ENCODE measurements at places on chromosomes 16 and 17.
A peak's percentile ranks its signal among the peaks of the same experiment; 100 is the strongest.

DNA sequence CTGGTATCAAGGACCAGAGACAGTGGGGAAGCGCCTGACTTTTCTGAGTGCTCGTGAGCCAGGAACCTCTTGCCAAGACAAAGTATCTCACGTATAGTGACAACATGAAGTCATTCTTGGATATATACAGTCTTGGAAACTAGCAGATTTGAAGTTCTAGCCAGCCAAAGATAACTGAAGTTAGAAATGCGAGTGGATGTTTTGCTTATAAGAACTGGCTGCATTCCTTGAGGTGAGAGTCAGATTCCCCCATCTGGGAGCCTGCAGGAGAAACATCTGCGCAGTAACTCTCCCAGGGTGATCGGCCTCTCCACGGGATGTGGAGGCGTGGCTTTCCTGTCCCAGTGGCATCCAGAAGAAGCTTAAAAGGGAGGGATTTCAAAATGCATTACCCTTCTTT lies 89.8 kb downstream of the SHISA6 start:
- no peak for DNase-seq

DNA sequence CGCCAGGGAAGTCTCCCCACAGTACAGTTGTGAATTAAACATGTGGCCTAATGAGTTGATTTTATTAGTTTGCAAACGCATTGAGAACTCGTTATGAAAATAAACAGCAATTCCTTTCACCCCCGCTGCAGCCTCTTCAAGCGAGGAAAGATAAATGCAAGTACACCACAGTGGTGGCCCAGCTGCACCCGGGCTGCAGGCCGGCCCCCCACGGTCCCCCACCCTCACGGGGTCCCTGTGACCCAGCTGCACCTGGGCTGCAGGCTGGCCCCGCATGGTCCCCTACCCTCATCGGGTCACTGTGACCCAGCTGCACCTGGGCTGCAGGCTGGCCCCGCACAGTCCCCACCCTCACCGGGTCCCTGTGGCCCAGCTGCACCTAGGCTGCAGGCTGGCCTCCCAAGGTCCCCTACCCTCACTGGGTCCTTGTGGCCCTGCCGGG lies 32.2 kb downstream of the SDK2 start:
- DNase-seq: no peak

DNA sequence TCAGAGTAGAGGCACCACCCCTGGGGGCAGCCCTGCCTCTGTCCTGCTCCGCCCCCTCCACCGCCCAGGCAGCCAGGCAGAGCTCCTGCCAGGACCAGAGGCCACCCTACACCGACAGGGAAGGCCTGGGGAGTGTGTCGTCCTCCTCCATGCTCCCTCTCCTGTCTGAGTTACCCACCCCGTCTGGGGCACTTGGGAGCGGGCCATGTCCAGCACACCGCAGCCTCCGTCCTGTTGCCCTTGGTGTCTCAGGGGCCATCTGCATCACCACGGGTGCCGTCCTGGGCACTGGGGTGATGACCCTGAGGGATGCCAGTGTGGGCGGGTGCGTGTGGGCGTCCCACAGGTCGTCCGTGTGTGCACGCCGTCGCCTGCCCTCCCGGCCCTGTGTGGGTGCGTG lies 65.3 kb upstream of the ZNF750 start:
- no peak for DNase-seq

DNA sequence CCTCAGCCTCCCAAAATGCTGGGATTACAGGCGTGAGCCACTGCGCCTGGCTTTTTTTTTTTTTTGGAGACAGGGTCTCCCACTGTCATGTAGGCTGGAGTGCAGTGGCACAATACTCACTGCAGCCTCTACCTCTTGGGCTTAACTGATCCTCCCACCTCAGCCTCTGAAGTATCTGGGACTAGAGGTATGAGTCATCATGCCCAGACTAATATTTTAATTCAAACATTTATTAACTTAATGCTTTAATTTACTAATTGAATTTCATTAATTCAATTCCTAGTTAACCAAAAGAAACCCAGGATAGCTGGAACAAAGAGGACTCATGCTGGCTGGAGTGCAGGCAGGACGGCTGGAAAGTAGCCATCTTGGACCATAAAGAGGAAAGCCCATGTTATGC lies 14.0 kb upstream of the KPNB1 start:
- DNase-seq: no peak

DNA sequence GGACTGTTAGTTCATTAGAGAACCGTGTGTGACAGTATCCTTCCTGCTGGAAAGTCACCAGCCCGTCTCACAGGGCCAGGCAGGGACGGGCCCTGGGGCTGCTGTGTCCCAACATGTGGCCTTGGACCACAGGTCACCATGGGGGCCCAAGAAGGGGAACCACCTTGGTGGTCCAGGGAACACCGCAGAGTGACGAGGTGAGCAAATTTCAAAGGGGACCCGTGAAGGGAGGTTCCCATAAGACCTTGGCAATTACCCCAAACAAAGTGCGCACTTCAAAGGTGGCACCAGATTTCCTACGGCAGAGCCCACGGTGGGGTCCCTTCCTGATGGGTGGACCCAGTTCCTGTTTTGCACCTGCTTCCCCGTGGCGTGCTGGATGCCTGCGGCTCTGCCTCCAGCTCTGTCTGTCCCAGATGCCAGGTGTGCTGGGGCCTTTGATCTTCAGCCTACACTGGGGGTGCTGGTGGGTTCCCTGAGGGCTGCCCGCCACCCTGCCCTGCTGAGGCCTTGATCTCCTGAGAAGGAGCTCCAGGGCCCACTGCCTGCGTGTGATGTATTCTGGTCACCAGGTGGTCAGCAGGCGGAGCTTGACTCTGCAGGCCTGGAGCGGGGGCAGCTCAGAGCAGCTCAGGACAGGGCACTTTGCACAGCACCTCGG lies 27.0 kb downstream of the SLC7A5 start:
- no peak for DNase-seq

GRCh38 chr17:81578038-81578441 lies 25.9 kb upstream of the FAAP100 start:
- DNase-seq: no peak

GRCh38 chr17:67995570-67996263 lies 552 bp downstream of the C17orf58 start:
- peak; percentile 25 for DNase-seq

DNA sequence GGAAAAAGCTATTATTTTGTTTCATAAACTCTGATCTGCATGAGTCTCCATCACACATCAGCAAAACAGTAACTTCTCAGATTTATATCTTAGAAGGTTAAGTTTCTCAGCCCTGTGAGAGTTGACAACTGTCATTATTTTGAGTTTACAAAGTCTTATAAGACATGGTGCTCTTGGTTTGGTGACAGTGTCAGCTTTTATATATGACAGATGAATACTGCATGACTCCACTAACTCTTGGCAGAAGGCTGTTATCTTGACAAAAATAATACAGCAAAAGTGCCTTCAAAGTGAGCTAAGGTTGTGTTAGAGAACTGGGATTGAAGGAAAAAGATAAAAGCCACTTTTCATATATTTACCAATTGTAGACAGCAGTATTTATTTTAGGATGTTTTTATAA lies 528.4 kb upstream of the SOX9 start:
- no peak for DNase-seq

- no peak for DNase-seq
These were observed 672.4 kb downstream of the CDH11 start for GRCh38 chr16:64449506-64449905.

GRCh38 chr17:31740611-31741082 lies 118.4 kb downstream of the COPRS start:
- DNase-seq: no peak

GRCh38 chr16:76114681-76115080 lies 162.5 kb upstream of the CNTNAP4 start:
- DNase-seq: peak; percentile 14

- no peak for DNase-seq
These were observed 1.6 kb downstream of the CA10 start for GRCh38 chr17:52156576-52157570.

DNA sequence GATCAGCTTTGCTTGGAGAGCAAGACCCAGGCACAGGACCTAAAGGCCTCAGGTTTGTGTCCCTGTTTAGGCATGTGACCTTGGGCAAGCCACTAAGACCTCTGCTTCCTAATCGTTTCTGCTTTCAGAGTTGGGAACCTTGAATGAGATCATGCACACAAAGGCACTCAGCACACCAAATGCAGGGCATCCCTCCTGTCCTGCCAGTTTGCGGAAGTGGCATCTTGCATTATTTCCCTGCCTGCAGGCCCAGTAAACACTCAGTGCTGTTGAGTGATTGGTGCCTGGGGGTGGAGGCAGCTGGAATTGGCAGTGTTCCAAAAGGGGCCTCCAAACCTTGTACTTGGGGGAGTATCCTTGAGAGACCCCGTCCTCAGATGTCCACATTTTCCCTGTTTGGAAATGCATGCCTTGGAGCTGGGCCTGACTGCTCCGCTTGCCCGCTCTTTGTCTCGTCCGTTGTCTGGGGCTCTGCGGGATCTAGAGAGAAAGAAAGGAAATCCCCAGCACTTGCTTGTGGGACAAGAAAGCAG lies 28.7 kb downstream of the MRM1 start:
- no peak for DNase-seq

GRCh38 chr16:21302454-21302853 lies 24.4 kb upstream of the CRYM start:
- no peak for DNase-seq

GRCh38 chr16:8768692-8769091 lies 28.7 kb downstream of the TMEM186 start:
- DNase-seq: no peak

GRCh38 chr17:56867948-56868376 lies 34.0 kb downstream of the DGKE start:
- no peak for DNase-seq

DNA sequence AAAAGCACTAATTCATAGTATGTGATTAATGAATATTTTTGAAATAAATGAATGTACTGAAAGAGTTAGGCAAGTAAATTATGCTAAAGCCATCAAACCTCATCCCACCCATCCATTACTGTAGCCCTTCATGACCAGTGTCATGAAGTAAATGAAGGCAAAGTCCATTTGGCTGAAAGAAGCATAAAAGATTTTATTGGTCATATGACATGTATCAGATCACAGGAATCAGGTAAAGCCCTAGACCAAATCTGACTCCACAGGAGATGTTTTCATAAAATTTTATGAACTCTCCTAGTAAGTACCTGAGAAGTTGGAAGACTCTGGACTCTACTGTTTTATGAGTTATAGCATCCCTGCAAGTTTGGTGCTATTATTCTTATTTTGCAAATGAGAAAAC lies 213.5 kb downstream of the TMEM114 start:
- no peak for DNase-seq

DNA sequence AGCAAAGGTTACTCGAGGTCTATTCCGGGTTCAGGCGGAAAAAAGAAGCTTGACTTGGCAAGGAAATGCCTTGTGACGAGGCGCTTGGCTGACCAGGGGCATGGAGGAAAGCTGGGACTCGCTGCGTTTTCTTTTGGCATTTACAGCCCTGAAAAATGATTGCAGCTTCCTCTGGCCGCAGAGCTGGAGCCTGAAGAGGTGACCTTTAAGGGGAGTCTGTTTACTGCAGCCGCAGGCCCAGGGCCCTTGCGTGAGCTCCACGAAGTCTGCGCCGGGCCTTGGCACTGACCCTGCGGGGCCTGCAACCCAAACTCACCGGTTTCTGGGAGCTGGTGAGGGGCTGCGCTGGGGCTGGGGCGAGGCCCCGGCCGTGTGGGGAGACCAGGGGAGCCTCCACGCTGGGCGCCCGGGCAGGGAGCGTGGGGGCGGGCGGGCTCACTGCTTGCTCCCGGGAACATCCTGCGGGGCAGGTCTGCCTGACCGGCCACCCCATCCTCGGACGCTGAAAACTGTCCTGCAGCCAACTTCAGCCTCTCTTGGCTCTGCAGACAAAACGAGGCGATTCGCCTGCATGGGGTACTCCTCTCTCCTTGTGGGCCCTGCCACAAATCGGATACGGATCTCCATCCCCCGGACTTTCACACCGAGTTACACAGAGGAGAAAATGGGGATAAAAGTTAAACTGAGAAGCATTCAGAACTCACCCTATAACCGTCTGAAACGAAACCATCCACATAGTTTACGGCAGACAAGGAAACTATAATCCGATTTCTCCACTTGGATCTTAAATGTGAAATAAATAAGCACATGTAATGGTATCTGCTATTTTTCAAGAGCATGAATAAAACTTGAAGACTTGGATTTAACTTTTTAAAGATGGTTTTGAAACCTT lies 206.3 kb upstream of the FOXF1 start:
- DNase-seq: no peak

GRCh38 chr17:78890498-78890897 lies 12.5 kb downstream of the CEP295NL start:
- no peak for DNase-seq

DNA sequence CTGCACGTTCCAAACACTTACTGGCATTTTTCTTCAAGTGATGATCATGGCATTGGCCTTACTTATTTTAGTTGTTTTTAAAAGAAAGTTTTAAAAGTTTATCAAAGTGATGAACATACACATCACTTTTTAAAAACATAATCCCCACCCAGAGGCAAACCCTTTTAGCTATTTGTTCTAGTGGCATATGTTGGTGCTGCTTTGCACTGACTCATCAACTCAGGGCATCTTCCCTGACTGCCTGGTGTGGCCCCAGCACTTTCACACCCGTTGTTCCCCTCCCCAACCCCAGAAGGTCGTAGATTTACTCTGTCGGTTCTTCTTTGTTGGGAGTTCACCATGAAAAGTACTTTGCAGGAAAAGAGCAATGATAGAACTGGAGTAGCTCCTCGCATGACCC lies 161.3 kb downstream of the RPTOR start:
- DNase-seq: no peak

GRCh38 chr16:57826052-57826451 lies 23.8 kb upstream of the KIFC3 start:
- no peak for DNase-seq

DNA sequence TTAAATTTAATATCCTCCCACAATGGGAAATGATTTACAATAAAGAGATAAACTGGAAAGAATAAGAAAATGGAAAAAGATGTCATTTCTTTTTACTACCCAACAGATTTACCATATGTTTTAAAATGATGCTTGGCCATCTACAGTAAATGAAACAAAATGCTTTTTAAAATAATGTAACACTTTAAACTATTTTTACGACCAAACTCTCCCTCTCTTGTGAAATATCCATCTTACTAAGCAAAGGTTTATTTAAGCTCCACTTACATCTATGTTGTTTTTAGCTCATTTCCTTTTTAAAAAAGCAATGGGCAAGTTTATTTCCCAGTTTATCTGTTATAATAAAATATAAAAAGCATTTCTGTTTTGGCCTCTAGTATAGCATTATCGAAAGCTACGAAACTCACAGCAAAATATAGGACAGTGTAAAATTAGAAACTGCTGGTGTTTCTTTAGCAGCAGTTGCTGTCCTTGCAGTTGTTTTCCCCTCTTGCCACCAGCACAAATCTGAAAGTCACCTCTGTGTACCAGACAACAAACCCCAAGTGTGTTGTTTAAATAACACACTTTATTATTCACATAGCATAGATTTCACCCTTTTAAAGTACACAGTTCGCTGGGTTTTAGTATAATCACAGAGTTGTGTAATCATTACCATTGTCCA lies 195.1 kb downstream of the CDRT15L2 start:
- no peak for DNase-seq
